Upper lobe of right lung (tissue), 1 donor: ENCODE measurements at places on chromosomes 13 and 19. TPM values are rescaled to one million over a fixed set of nuclear protein-coding genes. Genes with fewer than 3 reads are reported as not detected.

DNA sequence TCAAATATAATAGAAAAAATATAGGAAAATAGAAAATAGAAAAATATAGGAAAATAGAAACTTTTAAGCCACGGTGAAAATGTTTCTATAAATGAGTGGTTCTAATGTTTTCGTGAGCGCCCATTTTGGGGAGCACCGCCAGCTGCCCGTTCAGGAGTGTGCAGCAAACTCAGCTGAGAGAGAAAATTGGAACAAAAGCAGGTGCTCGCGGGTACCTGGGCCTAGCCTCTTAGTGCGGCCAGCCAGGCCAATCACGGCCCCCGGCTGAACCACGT lies 204 bp upstream of the PDX1 start:
- no peak for DNase-seq

GRCh38 chr13:32056316-32056715 lies 24.7 kb downstream of the FRY start:
- DNase-seq, result no peak

DNA sequence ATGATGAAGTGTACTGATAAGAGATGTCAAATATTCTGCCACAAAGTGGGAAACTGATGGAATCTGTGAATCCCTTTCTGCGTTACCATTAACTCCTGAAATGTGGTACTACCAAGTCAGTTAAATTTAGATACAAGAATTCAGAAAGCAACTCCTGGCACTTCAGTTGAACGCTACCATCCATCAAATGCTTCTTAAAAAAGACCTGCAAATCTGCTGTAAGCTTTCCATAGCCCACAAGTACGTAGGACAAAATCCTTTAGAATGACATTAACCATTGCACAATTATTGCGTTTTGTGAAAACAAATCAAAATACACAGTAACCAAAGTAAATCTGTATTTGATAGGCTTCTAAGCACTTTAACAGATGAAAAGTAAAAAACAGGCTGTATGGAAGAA lies 5.4 kb downstream of the SMAD9 start:
- no peak for DNase-seq

GRCh38 chr13:82506805-82507414 lies 1375.4 kb downstream of the SLITRK1 start:
- no peak for DNase-seq

DNA sequence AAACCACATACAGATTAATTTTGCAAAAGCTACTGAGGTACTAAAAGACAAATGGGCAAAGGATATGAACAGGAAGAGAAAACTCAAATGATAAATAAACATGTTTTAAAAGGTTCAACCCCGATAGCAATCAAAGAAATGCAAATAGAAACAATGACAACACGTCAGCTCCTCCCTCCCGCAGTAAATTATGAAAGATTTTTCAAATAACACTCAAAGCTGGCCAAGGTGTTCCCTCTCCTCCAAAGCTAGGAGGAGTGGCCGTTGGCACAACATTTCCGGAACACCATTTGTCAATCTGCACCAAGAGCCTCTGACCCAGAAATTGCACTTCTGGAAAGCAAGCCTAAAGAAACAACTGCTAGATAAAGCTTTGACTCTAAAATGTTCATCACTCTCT lies 28.3 kb downstream of the INSR start:
- no peak for DNase-seq

- no peak for DNase-seq
Measured at GRCh38 chr13:84566780-84567179, 684.5 kb upstream of the SLITRK1 start.

GRCh38 chr19:4524808-4525562 lies 6.7 kb upstream of the PLIN4 start:
- DNase-seq, result peak; percentile 82

Gene PTGER1
- 2.5 TPM for total RNA-seq

Gene ZNF541
- total RNA-seq, result 0.26 TPM

Gene WDR87
- not detected for total RNA-seq
